Fibroblast of pulmonary artery (primary cell): ENCODE measurements at places on chromosomes 12 and 14.

DNA sequence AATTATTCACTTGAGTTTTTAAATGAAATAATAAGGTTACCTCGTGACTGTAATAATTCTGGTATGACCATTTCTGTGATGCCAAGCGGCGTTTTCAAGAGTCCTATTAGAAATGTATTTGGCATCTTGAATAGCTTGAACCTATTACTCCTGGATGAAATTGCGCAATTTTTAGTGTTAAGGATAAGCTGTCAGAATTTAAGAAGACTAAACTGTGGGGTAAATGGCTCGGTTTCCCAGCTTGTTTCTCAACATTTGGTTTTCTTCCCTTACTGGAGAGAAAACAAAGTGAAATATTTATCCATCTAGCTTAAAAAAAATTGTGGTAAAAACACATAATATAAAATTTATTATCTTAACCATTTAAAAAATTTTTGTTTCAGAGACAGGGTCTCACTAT, 26.8 kb downstream of the PCNX1 start:
- peak; percentile 55 for DNase-seq

- no peak for DNase-seq
Measured at GRCh38 chr14:75411214-75411540, 16.6 kb upstream of the JDP2 start.

DNA sequence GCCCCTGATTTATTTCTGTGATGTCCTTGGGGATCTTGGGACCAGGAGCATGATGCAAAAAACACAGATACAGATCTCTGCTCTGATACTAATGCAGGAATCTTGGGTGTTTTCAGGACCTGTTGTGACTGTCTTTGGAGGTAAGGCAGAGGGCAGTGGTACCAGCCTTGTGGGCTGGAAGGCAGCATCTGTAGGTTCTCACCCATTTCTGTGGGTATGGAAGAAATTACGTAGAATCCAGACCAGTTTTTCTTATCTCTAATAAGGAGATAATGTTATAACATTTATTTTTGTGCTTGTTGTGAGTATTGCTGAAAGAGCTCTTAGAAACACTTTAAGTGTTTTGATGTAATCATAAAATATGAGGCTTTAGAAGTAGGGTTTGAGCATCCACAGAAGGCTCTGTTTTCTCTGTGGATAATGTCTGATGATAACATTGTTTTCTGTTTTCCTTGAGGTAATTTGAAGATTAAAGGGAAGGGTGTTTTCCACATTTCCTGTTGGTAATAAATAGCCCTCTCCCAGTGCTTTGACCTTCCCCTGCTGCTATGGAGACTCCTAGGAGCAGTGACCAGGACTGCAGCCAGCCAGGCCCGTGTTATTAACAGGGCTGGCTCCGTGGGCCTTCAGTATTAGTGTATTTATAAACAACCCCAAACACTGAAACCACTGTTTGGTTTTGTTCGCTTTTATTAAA, 9.4 kb upstream of the DCP1B start:
- peak; percentile 58 for DNase-seq

- no peak for DNase-seq
Measured at GRCh38 chr12:64526859-64527258, 74.9 kb downstream of the TBK1 start.

DNA sequence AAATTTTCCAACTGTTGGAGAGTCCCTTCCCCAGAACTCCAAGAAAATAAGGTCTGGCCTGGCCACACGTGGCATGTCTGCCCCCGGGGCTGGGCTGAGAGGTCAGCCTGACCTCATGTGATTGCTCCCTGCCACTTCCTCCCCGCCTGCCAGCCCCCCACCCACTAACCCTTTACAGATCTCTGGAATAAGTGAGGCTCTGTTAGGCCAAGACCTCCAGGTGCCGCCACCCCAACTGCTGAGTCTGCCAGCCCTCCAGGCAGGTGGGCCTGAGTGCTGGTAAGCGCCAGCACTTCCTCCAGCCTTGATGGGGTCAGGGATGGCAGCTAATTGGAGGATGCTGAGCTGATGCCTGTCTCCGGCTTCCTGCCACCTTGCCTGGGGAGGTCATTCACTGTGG, 658.4 kb downstream of the MED13L start:
- no peak for DNase-seq

- DNase-seq = peak; percentile 80
Measured at GRCh38 chr12:57726151-57726883, 12.2 kb downstream of the AGAP2 start.

DNA sequence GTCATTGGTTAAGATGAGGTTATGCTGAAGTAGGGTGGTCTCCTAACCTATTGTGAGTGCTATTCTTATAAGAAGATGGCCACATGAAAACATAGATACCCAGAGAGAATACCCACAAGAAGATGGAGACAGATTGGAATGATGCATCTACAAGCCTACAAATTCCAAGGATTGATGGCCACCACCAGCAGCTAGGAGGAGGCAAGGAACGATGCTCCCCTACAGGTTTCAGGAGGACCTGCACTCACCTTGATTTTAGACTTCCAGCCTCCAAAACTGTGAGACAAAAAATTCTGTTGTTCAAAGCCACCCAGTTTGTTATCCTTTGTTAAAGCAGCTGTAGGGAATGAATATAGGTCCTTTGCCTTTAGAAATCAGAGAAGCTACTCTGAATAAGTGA, 227.4 kb downstream of the NEDD1 start:
- no peak for DNase-seq

GRCh38 chr14:103485504-103485903, 37.1 kb downstream of the CKB start:
- no peak for DNase-seq

DNA sequence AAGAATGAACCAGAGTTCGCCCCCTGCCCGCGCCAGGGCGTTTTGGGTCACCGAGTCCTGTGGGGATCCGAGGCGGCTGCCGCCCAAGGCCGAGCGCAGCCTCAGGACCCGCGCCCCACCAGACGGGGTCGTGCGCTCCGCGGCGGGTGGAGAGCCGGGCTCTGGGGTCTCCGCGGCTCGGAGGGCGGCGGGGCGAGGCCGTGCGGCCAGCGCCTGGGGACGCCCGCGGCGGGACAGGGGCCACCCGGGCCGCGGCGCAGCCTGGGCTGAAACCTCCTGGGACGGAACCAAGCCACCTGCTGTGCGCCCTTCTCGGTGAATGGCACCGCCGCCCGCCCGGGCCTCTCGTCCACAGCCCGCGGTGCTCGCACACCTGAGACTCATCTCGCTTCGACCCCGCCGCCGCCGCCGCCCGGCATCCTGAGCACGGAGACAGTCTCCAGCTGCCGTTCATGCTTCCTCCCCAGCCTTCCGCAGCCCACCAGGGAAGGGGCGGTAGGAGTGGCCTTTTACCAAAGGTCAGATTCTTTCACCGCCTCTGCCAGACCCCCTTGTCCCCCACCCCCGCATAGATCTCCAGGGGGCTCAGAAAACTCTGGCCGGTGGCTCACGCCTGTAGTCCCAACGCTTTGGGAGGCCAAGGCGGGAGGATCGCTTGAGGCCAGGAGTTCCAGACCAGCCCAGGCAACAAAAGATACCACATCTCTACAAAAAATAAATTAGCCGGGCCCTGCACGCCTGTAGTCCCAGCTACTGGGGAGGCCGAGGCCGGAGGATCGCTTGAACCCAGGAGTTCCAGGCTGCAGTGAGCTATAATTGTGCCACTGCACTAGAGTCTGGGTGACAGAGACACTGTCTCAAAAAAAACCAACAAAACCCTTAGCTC, 901 bp downstream of the B3GNT4 start:
- no peak for DNase-seq

GRCh38 chr12:105226219-105226618, 9.8 kb downstream of the APPL2 start:
- peak; percentile 90 for DNase-seq

DNA sequence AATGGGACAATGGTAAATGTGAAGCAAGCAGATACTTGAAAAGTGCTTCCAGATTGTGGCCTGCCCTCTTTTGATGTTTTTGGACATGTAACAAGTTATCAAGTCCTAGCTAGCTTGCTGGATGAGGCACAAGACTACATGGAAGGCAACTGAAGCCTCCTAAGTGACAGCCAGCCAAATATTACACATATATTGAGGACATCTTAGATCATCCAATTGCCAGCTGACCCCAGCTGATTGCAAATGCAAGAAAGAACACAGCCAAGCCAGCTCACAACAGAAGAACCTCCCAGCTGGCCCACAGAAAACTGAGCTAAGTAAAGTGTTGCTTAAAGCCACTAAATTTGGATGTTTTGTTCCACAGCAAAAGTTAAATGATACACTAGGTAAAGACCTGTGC, 156.9 kb downstream of the SRGAP1 start:
- DNase-seq = no peak

- no peak for DNase-seq
Measured at GRCh38 chr12:31714406-31715271, 14.2 kb downstream of the AMN1 start.

- no peak for DNase-seq
Measured at GRCh38 chr12:59619461-59620240, 23.8 kb downstream of the SLC16A7 start.

GRCh38 chr14:51836417-51836816, 24.0 kb upstream of the GNG2 start:
- no peak for DNase-seq

DNA sequence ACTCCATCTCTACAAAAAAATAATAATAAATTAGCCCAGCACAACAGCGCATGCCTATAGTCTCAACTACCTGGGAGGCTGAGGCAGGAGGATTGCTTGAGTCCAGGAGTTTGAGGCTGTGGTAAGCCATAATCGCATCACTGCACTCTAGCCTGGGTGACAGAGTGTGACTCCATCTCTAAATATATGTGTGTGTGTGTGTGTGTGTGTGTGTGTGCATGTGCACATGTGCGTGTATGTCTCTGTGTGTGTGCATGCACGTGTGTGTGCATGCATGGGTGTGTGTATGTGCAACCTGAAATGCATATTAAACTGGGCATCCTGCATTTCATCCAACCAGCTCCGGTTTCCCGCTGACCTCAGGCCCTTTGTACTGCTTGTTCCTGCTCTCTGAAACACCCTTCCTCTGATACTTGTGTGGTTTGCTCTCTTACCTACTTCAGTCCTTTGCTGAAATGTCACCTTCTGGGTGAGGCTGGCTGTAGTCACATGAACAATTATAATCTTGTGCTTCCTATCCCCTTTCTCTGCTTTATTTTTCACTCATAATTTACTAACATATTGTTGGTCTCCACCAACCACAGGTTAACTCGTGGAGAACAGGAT, 46.9 kb downstream of the PHLDA1 start:
- DNase-seq = no peak

- DNase-seq = no peak
Measured at GRCh38 chr12:132464820-132465219, 25.1 kb upstream of the FBRSL1 start.

DNA sequence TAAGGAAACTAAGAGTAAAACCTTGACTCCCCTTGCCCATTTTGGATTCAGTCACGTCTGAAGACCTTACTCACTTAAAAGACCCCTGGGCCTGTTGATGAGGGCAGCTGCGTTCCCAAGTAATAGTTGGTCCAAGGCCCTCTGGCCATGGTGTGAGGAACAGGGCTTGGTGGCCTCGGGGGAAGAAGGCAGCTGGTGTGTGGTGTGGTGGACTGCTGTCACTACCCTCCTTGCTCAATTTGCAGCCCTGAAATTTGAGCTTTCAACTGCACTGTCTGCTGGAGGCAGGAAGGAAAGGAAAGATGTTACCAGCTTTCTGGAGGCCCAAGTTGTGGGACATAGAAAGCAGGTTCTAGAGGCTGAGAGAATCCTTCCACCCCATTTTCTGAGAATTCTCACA, 128.2 kb downstream of the SLC38A6 start:
- DNase-seq = no peak

- no peak for DNase-seq
Measured at GRCh38 chr12:71645268-71645667, 18.4 kb downstream of the ZFC3H1 start.

DNA sequence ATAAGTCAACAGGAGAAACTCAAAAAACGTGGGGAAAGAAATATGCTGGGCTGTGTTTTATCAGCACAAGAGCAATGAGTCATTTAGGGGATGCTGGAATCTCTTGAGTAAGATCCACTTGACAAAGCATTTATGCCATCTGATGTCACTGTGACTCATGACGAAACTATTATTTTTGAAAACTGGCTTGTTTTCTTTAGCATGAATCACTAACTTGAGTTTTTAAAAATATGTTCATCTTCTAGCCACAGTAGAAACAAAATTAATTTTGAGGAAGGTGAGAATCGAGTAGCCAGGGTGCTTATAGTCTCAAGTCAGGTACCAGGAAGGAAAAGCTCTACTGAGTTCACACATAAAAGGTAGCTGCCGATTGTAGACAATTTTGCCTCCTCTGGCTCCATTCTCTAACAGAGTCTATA, 456.2 kb upstream of the MGAT4C start:
- DNase-seq = peak; percentile 99

- no peak for DNase-seq
Measured at GRCh38 chr14:63874223-63874622, 21.4 kb downstream of the SYNE2 start.
